Mucosa of descending colon (tissue), 3 donors: ENCODE measurements at places on chromosomes 3 and 15.

GRCh38 chr3:37974121-37975083 is 16.2 kb upstream of the VILL start:
- peak; percentile 81 for DNase-seq

GRCh38 chr15:85329561-85330422 is 50.6 kb upstream of the AKAP13 start:
- no peak for DNase-seq

DNA sequence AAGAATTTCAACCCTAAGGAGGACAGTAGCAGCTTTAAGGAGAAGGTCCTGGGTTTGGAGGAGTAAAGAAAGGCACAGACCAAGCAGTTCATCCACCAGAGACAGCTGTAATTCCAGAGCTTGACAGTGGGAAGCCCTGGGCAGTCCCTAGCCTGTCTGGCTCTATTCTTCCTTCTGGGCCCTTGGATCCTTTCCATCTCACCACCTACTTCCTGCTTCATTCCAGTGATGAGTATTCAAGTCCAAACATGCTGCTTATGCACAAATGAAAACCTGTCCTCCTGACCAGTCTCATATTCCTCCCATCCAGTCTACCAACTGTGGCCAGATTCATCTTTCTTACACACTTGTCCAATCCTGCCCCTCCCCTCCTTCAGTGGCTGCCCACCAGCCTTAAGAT is 171.4 kb downstream of the CNTN3 start:
- no peak for DNase-seq

DNA sequence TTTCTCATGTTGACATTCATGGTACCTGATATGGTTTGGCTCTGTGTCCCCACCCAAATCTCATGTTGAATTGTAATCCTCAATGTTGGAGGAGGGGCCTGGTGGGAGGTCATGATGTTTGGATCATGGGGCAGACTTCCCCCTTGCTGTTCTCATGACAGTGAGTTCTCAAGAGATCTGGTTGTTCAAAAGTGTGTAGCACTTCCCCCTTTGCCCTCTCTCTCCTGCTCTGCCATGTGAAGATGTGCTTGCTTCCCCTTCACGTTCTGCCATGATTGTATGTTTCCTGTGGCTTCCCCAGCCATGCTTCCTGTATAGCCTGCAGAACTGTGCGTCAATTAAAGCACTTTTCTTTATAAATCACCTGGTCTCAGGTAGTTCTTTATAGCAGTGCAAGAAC is 3.3 kb upstream of the UBL7 start:
- DNase-seq, result no peak

- DNase-seq, result no peak
Measured at GRCh38 chr3:139120086-139121056, 75.7 kb upstream of the PRR23C start.

- DNase-seq, result no peak
Measured at GRCh38 chr3:128492671-128493569, at the start of gene GATA2. TSS of gene GATA2 (minus strand) at chr3:128493201. CDS start at chr3:128487031, 6,170 bp downstream.

DNA sequence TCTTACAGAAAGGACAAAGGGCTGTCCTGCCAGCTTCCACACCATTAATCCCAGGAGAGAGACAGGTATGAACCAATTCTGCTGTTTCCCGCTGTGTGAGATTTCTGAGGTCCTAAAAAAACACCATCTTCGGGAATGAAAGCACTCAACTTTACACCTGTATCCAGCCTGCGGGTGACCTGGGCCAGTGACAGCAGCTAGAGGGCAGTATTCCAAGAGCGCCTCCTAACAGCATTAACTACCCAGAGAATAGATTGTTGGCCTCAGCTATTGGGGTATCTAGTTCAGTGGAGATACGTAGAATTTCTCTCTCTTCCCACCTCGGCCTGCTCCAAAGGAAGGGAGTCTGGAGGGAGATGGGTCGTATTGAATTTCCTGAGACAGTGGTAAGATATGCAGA is 55.1 kb downstream of the WDR76 start:
- peak; percentile 12 for DNase-seq

DNA sequence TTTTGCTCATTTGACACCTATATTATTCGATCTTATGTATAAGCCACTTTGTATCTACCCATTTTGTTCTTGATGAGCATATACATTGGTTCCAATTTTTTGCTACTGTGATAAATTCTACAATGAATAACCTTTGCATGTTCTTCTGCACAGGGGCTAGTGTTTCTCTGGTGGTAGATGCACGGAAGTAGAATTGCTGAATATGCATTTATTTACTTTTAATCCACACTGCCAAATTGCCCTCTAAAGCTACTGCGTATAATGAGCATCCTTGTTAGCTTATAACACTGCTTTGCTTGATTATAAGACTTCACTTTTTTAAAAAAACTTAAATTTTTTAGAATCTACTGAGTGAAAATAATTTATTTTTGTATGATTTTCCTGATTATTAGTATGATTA is 84.2 kb upstream of the PIAS1 start:
- DNase-seq, result no peak

DNA sequence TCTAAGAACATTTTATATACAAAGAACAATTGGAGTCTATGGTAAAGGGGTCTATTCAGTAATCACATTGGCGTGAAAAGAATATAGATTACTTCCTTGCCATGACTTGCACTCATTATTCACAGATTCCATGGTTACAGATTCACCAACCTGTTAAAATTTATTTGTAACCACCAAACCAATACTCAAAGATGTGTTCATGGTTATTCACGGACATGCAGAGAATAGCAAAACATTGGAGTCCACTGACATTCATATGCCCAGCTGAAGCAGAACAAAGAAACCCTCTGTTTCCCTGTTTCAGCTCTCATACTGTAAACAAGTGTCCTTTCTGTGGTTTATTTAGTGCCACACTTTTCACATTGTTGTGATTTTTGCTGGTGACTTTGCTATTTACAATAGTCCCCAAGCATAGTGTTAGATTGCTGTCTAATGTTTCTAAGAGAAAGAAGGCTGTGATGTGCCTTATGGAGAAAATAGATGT is 185.8 kb upstream of the TTC14 start:
- DNase-seq, result no peak

- no peak for DNase-seq
Measured at GRCh38 chr3:134464689-134465365, 21.0 kb downstream of the ANAPC13 start.

- no peak for DNase-seq
Measured at GRCh38 chr15:81865850-81866537, 179.8 kb downstream of the MEX3B start.

- no peak for DNase-seq
Measured at GRCh38 chr15:60480149-60480548, 1.2 kb upstream of the ICE2 start.

GRCh38 chr3:58798312-58798711 is 131.7 kb upstream of the FAM3D start:
- DNase-seq, result no peak

DNA sequence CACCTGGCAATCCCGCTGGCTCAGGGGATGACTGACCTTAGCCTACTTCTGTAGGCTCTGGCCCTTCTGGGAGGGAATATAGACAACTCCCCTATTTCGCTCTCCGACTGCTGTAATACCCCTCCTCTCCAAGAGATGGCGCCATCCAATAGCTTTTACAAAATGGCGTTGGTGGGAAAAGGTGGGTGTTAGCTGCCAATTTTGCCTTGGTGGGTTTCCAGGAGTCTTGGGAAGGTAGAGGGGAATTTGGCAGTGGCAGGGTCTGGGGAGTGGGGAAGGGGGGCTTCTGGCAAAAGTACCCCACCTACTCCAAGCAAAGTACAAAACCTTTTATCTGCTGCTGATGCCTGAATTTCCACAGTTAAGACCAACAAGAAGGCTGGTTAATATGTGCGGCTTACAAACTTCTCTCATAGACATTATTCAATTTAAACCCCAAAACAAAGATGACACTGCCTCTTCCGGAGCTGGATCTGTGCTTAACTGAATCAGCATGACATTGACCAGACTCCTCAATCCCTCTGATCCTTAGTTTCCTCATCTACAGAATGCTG is 62.1 kb downstream of the RASGRF1 start:
- DNase-seq, result no peak

DNA sequence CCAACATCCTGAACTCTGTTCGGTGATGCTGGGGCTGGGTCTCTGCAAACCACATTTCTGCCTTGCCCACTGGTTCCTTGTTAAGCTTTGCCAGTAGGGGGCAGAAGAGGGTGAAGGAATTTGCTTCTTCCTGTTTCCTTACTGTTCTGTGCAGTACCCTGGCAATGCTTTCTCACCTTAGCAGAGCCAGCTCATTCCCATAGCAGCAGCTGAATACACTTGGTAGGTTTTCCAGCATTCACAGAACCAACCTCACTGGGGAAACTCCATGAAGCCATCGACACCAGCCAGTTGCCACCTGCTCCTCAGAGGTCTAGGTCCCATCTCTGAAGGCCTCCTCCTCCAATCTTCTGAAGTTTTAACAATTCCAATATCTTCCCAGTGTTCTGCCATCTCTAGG is 308.4 kb downstream of the PDCD6IP start:
- DNase-seq, result no peak

DNA sequence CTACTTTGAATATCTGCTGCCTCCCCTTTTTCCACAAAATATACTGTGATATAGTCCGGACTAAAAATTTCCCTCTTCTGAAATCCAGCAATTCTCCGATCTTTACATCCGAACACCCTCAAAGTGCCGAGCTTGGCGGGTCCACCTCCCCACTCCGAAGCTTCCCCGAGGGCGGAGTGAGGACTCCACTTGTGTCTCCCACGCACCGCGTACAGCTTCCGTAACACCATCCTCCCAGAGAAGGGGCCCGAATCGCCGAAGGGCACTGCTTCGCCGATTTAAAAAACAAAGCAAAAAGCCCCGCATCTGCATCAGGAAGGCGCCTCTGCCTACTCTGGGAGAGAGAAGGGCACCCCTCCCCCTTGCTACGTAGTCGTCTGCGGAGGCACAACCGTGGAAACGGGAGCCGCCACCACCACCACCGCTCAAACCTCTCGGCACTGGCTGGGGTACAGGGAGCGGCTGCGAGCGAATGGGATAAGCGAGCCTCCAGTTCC is 551 bp downstream of the NCBP2 start:
- no peak for DNase-seq

DNA sequence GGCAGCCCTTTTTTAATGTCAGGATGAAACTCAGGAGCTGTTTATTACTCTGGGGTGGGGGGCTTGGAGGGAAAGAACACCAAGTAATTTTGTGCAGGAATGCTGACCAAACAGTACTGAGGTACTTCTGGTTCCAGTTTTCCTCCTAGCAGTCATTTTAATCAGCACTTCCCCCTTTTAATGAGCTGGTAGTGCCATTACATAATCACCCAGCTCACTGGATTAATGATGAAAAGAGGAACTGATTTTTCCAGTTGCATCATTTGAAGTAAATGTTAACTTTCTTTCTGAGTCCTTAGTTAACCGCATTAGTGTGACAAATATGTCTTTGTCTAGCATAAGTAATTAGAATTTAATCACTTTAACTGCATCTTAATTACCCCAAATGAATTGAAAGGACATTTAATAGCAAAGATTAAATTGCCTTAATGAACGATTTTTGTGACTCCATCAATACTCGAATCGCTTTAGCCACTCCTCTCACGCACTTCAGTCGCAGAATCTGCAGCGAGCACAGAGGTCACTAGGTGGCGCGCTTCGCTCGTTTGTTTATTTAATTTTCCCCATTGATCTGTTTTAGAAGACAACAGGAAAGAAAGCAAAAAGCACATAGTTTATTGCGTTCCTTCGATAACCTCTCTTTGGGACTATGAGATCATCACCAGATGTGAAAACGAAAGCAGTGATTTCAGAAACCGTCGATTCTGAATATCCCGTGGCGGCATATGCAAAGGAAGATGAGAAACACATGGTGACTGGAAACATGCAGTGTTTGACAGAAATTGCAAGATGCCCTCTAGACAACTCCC is 9.8 kb downstream of the ONECUT1 start:
- DNase-seq, result peak; percentile 80

DNA sequence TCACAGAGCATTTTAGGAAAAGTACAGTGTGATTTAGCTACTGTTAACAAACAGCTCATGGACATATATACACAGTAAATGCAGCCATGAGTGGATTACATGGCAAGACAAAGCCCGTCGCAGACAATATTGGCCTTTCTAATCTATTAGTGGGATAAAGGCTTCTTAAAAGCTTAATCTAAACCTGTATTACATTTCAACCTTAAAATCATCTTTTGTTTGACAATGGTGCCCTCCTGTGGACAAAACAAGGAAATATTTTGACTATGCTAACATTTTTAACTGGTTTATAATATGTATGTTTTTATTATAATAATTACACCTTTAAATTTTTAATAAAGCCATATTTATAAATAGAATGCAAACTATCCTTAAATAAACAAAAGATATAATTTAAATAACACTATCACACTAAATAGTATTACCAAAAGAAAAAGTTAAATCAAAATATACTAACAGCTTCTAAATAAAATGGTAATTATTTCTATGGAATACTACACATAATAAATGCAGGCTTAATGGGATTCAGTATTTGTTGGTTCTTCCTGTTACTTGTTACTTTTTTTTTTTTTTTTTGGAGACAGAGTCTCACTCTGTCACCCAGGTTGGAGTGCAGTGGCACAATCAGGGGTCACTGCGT is 38.6 kb downstream of the TAFA4 start:
- no peak for DNase-seq

DNA sequence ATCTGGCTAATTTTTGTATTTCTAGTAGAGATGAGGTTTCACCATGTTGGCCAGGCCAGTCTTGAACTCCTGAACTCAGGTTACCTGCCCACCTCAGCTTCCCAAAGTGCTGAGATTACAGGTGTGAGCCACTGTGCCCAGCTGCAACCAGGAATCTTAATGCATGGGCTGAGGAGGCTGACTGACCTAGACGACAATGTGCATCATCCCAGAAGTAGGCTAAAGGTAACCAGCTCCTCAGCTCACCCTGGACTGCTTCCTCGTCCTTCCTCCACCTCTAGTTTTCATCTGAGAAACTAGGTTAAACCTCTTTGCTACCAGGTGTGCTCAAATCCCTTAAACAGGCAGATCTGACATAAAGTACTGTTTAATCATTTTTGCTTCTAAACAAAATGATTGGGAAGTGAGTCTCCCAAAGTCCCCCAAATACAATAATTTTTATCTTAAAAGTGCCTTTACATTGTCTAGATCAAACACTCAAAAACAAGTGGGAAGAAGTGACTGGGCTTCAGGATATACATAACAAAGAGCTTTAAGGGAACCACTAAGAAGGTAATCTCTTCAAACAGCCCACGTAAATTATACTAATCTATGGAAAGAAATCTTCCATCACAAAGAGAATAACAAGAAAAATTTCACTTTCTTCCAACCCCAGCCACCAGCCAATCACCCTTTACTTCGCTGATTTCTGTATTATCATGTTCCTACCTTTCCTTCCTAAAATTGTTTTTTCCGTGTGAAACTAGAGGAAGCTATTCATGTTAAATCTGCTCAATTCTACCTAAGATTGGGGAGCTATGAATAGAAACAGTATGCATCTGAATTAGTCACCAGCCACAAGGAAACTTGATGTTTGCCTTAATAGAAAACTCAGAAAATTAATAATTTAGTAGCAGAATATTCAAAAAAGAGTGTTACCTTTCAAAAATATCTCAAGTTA is 34.7 kb downstream of the IGF2BP2 start:
- no peak for DNase-seq

- DNase-seq, result no peak
Measured at GRCh38 chr3:45499529-45499928, 95.0 kb upstream of the LIMD1 start.

- no peak for DNase-seq
Measured at GRCh38 chr3:45608885-45609284, 14.3 kb downstream of the LIMD1 start.

- DNase-seq, result no peak
Measured at GRCh38 chr3:147934451-147935180, 525.5 kb downstream of the ZIC1 start.

- no peak for DNase-seq
Measured at GRCh38 chr3:71543371-71544016, 40.0 kb downstream of the FOXP1 start.
